Natural killer cell (primary cell): ENCODE measurements at places on chromosomes 13 and 19.

DNA sequence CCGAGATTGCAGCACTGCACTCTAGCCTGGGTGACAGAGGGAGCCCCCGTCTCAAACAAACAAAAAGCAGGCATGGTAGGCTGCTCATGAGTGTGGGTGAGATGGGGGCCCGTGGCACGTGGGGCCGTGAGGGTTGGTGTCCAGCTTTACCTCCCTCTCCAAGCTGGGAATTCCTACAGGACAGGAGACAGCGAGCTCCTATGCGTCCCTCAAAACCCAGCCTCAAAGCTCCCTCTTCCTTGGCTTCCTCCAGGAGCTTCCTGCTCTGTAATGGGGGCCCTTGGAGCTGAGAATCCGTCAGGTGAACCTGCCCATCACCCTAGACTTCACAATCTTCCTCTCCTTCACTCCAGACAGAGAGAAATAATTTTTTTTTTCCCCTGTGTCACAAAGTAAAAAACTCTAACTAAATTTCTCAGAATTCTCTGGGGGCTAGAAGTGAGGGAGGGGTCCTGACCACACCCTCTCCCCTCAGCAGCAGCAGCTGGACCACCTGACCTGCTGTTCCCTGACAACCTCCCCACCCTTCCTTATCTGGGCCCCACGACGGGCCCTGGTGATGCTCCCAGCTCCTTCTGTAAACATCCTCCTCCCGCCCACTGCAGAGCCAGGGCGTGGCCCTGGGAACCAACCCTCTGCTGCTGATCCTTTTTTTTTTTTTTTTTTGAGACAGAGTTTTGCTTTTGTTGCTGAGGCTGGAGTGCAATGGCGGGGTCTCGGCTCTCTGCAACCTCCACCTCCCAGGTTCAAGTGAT is 22.1 kb upstream of the WDR18 start:
- DNase-seq, result no peak

- no peak for DNase-seq
Observed at GRCh38 chr13:100546713-100547405, 41.7 kb downstream of the GGACT start.

GRCh38 chr13:95243207-95243606 is 58.0 kb downstream of the ABCC4 start:
- DNase-seq, result no peak

DNA sequence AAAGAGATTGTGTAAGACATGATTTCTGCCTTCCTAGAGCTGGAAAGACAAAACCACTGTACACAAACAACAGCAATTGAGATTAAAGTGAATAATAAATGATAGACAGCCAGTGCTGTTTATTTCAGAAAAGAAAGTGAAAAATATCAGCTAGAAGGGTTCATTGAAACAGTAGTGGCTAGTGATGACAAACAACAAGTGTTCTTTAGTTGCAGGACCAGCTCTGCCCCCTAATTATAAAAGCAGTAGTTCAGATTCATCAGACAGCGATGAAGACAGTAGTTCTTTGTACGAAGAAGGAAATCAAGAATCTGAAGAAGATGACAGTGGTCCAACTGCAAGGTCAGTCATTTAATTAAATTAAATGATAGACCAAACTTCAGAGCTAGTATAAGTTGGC is 14.8 kb downstream of the GPALPP1 start:
- no peak for DNase-seq

GRCh38 chr13:111232191-111232590 is 88.3 kb upstream of the TEX29 start:
- no peak for DNase-seq

DNA sequence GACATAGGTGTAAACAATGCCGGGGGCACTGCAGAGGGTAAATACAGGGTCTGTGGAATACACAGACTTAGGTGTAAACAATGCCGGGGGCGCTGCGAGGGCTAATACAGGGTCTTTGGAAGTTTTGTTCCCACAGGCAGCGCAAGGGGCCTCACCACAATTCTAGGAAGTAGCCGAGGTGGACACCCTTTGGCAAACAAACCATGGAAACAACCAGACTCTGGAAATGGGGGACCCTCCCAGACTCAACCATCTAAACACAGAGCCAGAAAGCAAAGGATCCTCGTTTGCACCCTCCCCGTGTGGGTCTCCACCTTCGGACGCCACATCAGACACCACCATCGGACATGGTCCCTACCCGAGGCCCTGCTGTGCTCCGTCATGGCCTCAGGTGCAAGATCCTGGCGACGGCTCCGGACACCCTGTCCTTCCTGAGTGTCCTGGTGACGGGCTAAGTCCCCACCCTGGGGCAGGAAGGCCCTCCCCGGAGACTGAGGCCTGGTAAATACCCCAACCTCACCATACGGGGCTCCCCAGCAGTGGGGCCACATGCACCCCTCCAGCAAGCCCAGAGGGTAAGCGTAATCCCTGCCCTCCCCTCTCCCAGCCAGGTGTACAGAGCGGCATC is 16.7 kb upstream of the PLPP2 start:
- DNase-seq, result no peak

GRCh38 chr13:27310946-27311345 is 40.3 kb downstream of the RASL11A start:
- no peak for DNase-seq
